Gastrocnemius medialis (tissue), 4 donors: ENCODE measurements at places on chromosomes 4 and X.

DNA sequence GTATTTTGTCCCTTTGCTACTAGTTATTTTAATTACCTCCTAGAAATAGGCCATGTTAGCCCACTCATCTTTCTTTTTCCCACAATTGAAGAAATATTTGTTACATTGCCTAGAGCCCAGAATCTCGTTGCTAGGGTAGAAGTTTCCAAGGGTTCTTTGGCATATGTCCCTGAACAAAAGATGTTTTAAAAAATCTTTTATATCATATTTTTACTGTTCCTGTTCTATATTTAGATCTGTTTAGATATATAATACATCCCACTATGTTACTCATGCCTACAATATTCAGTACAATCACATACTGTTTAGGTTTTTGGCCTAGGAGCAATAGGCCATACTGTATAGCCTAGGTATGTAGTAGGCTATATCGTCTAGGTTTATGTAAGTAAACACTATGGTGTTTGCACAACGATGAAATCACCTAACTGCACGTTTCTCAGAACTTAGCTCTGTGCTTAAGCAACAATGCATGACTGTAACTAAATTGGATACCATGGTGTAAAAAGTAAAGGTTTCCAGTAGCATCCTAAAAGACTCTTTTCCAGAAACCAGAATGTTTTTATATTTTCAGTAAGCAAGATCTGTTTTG lies 236.0 kb upstream of the SLIT2 start:
- no peak for DNase-seq

DNA sequence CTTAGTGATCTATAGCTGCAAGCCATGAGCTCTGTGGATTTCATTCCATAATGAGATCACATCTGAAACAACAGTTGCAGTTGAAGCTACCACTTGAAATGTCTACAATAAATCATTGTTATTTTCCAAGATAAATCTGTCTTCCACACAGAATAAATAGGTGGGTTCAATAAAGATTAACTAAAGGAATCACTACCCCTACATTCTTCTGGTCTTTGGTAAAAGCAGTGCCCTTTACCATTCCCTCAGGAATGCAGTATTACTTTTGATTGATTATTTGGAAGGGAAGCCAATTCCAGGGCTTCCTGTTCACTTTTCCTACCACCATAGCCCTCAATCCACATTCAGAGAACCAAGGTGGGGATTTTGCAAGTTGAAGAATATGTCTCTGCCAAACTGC lies 38.9 kb upstream of the MAP9 start:
- DNase-seq, result no peak

- DNase-seq, result no peak
Measured at GRCh38 chr4:158015241-158015640, 157.6 kb downstream of the GASK1B start.

- no peak for DNase-seq
Measured at GRCh38 chr4:16862697-16863096, 35.7 kb downstream of the LDB2 start.

DNA sequence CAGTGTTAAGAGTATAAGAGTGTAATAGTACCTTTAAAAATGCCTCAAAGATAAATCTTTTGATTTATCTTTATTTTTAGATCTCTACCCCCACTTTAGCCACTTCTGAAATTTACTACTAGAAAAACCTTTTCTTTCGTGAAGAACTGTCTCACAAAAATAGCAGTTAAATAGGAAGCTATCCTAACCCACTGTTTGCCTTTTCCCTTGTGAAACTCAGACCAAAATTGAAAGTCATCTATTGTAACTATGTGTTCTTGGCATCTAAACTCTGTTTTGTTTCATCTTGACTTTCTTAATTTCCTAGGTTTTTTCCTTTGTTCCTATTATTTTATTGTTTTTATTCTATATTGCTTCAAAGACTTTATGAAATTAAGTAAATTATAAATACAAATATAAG lies 7.8 kb upstream of the TMEM144 start:
- DNase-seq, result no peak
